ENCODE measurements at places on chromosomes 6 and 20. TPM values are rescaled to one million over a fixed set of nuclear protein-coding genes. Genes with fewer than 3 reads are reported as not detected.

DNA sequence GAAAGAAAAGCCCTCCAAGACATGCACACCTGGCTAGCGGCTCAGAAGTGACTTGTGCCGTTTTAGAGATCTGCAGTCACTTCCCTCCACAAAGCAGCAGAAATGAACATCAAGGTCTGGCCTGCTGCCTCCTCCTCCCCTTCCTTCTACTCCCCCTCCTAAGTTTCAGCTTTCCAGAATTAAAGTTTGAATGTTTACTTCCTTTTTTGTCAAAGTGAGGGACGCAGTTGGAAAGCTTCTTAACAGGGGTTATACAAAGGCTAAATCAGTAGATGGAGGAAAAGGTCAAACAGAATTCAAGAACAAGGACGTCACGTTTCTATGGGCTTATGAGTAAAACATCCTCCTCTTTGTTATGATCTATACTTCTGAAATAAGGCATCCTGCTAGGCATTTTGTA lies 227.7 kb downstream of the SLC35F1 start:
- DNase-seq: peak; percentile 48

DNA sequence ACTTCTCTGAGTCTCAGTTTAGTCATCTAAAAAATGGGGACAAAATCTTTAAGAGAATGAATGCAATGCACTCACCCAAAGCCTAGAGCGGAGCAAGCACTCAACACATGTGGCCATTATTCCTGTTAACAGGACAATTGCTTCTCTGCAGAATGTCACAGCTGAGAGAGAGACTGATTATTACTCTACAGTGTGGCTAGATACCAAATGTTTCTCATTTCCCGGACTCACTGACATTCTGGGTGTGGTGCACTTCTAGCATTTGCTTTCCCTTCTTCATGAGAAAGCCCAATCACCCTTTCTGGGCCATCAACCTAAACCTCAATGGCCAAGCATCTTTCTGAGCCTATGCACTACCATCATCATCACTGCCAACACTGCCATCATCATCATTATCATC lies 273.9 kb downstream of the ZNF217 start:
- no peak for DNase-seq

GRCh38 chr6:163902993-163903392 lies 488.5 kb downstream of the QKI start:
- DNase-seq: no peak

DNA sequence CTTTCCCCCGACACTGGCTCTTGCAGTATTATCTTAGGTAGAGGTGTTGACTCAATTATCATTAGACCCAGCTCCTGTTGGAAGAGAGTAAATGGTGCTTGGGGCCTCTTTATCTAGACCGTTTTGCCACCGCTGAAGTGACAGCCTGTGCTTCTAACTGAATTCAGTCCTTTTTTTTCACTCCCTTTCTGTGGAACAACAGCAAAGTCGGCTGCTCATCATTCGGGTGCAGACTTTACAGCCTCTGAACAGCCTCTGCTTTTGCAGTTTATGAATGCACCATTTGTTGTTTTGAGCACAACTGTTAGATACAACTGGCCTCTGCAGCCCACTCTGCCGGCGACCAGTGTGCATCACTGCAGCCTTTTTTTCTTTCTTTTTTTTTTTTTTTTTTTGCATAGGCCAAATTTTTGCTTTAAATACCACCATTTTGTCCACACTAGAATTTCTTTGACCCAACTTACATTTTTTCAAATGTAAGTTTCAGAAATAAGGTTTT lies 35.8 kb downstream of the RREB1 start:
- no peak for DNase-seq

GRCh38 chr6:24504649-24505586 lies 10.1 kb downstream of the ALDH5A1 start:
- no peak for DNase-seq

GRCh38 chr6:161694995-161695394 lies 421.1 kb upstream of the AGPAT4 start:
- DNase-seq: no peak

DNA sequence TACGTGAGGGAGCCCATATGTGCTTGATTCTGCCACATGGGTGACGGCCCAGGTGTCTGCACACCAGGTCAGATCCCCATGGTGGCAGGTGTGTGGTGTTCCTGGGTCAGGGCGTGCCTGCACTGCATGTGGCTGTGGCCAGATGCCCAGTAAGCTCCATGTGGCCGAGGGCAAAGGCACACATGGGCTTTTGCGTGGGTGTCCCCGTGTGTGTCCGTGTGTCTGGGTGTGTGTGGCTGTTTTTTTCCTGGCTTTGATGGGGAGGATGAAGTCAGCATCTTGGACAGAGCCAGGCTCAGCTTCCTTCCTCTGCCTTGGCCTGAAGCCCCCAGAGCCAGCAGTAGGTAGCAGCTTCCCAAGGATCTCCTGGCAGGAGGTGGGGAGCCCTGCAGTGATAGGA lies 1.5 kb upstream of the TNXB start:
- DNase-seq: no peak

- DNase-seq: no peak
Measured at GRCh38 chr6:48560408-48560807, 449.4 kb upstream of the PTCHD4 start.

- DNase-seq: no peak
Measured at GRCh38 chr6:77456531-77457248, 6.6 kb downstream of the HTR1B start.

DNA sequence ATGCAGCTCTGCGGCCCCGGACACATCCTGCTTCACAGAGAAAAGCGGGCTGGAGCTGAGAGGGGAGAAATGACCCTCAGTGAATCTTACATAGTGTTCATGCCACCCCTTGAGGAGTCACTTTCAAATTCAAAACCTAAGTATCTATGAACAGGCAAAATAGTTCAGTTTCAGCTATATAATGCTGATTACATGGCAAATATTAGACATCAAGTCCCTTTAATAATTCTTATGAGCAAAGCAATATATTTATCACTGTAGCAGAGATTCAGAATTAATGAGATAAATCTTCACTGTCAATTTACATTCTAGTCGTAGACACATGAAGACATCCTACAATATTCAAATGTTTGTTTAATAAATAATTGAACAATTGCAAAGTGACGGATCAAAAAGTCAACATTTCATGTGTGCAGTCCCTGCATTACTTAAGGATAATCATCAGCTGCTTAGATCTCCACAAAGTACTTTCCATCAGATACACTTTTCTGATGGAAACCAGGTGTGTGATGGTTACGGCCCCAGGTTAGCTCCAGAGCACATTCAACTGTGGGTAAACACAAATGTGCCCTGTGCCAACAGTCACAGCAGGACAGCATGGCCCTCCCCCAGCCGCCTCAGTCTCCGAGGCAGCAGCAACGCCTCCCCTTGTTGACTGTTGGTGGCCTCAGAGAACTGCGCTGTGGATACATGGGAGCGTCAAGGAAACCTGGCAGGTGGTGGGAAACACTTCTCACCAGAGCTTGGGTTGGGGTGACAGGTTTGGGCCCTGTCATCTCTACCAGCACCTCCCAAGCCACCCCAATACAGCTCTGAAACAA lies 787 bp upstream of the PRR18 start:
- no peak for DNase-seq

- no peak for DNase-seq
Measured at GRCh38 chr6:144712541-144712940, 427.4 kb downstream of the UTRN start.

DNA sequence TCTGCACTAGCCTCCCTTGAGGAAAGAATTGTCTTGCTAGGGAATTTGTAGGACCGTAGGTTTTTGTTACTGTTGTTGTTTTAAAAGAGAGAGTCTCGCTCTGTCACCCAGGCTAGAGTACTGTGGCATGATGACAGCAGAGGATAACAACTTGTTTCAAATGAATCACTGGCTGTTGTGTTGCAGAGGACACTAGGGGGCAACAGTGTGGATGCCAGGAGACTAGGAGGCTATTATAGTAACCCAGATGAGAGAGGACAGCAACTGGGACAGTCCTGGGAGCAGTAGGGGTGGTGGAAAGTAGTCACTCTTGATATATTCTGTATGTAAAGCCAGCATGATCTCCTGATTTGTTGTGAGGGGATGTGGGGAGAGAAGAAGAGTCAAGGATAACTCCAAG lies 41.8 kb upstream of the LAMA4 start:
- no peak for DNase-seq

GRCh38 chr6:36814249-36814648 lies 25.0 kb downstream of the CPNE5 start:
- no peak for DNase-seq

DNA sequence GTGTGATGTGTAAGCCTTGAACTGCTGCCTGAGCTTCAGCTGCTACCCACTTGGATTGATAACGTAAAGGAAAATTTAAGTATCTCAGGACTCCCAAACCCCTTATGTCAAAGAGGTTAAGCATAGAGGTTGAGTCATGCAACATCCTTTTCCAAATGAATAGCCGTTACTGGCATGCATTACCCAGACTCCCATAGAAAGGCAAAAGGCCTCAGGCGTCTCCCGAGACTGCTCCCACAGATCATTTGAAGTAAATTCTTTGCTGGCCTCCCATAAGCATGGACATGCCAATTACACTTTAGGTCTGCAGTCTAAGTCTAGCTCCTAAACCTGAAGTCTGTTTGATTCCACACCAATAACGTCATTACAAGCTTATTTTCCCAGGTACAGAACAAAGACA lies 14.7 kb downstream of the IPCEF1 start:
- no peak for DNase-seq

GRCh38 chr20:3409417-3409816 lies 1.9 kb upstream of the DNAAF9 start:
- no peak for DNase-seq

GRCh38 chr6:86913795-86914194 lies 23.5 kb upstream of the HTR1E start:
- no peak for DNase-seq

GRCh38 chr6:131226459-131227157 lies 91.3 kb downstream of the AKAP7 start:
- no peak for DNase-seq

DNA sequence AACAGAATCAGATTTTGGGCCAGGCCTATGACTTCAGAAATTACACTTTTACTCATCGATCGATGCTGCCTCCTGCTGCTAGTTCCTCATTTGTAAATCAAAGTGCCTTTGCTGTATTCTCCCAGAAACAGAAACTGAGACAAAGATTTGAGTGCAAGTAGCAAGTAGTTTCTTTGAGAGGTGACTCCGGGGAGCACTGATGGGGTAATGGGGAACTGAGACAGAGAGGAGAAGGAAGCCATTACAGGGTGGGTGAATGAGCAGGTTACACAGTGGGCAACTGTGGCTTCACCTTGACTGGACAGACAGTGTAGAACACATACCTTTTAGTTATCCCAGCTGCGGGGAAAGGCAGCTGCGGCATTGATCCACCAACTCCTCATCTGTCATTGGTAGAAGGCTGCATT lies 9.7 kb upstream of the CD40 start:
- DNase-seq: no peak

DNA sequence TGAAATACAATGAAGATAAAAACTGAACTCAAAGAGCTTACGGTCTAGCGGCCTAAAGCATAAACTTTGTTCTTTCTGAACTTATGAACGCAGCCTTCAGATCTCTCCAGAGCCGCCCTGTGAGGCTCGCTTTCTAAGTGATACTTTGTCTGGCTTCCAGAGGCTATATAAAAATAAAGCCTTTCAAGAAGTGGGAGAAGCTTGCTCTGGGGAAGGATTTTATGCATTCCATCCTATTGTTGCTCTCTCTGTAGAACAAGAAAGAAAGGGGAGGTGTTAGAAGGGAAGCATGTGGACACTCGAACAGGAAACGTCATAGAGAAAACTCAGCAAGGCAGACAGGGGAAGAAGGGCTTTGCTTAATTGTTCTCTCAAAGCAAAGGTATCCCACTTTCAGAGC lies 77.0 kb downstream of the TBX18 start:
- no peak for DNase-seq

DNA sequence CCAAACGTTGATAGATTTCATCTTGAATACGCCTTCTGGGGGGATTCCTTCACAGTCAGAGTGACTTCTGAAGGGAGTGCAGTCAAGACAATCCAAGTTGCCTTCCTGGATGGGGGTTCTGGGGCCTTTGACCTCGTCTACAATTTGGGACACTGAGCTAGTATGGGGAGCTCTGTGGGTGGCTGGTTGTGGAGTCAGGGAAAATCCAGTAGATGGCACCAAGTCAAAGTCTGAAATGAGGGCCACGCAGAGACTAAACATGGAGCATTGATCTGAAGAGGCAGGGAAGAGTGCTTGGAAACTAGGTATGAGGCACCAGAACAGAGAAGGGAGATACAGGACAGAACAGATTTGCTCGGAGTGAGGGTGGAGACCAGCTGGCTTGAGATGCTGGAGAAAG lies 43.6 kb upstream of the CCN6 start:
- DNase-seq: no peak

DNA sequence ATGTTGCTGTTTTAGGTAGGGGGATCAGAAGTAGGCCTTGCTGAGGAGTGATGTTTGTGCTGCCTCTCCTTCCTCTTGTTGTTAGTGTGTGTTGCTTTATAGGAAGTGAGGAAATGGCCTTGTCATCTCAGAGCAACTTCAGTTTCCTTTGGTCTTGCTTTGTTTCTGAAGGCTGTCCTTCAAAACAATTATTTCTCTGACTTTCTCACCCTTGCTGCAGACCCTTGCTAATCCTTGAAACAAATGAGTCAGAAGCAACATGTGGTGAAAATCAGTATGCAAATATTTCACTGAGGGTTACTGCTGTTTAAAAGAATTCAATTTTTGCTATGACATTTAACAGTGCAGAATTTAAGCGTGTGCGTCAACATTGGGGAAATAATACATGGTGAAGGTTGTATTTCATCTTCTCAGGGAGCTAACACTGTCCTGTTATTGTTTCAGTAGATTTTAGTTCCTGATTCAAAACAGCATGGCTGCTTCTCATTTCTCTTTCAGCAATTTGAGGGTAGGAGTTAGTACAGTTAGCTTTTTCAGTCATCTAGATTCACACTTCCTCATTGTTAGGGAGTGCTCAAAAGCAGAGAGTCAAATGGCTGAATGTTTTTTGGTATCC lies 13.8 kb downstream of the RNF144B start:
- no peak for DNase-seq

- DNase-seq: no peak
Measured at GRCh38 chr6:33880104-33880678, 76.4 kb upstream of the MLN start.

- DNase-seq: no peak
Measured at GRCh38 chr6:29976588-29977424, 34.5 kb downstream of the HLA-A start.

DNA sequence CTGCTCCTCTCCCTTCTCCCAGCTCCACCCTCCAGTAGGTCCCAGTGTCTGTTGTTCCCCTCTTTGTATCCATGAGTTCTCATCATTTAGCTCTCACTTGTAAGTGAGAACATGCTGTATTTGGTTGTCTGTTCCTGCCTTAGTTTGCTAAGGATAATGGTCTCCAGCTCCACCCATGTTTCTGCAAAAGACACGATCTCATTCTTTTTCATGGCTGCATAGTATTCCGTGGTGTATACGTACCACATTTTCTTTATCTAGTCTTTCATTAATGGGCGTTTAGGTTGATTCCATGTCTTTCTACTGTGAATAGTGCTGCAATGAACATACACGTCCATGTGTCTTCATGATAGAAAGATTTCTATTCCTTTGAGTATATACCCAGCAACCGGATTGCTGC lies 136.6 kb downstream of the MYLK4 start:
- no peak for DNase-seq

The C20orf202 gene
- polyA plus RNA-seq: 0.47 TPM

The BLCAP gene
- polyA plus RNA-seq: 81.9 TPM

The RFX6 gene
- polyA plus RNA-seq: 0.05 TPM

The HLA-DOB gene
- 0.10 TPM for polyA plus RNA-seq

Measured in renal cortex interstitium (tissue), 15 donors.